ENCODE measurements at places on chromosomes 7 and 10.
A peak's percentile ranks its signal among the peaks of the same experiment; 100 is the strongest.

DNA sequence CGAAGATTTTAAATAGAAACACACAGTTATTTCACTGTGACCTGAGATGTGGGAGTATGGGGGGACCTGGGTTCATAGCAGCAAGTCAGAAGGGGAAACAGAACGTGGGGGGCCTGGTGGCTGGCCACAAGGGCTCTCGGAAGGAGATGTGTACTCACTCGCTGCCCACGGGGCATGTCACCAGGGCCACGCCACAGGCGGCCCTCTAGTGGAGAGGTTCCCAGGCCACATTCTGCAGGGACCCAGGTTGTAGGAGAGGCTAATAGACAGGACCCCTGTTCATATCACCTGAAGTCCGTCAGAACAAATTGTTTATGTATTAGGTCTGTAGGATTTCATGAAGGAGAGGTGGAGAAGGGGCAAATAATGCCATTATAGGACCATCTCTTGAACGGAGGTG lies 25.1 kb upstream of the SVOPL start:
- DNase-seq: no peak

DNA sequence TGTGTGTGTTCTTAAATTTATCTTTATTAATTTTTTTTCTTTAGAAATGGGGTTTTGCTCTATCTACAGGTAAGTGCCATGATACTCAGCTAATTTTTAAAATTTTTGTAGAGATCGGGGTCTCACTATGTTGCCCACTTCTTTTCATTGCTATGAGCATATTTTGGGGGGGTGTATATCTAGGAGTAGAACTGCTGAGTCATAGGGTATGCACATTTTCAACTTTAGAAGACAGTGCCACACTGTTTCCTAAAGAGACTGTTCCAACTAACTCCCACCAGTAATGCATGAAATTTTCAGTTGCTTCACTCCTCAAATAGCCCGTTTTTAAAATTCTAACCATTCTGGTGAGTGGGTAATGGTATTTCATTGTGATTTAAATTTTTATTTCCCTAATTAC lies 108.3 kb downstream of the CUL2 start:
- DNase-seq: no peak

DNA sequence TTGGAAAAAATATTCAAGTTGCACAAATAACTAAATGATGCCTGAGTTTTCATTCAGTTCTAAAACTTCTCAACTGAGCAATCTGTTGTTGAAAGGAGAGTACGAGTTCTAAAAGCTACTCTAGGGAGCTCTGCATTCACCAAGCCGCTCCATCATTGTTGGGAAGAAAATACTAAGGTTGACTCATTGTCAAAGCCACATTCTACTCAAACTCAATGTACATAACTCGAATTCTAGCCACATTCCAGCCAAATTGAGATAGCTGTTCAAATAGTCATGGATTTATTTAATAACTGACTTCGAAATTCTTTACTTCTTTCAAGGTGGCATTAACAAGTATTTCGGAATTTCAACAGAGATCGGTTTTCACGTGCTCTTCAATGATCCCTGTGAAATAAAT lies 63.4 kb downstream of the KIAA1217 start:
- DNase-seq: no peak

- no peak for DNase-seq
Observed at GRCh38 chr7:141550386-141551093, 670 bp upstream of the AGK start.

DNA sequence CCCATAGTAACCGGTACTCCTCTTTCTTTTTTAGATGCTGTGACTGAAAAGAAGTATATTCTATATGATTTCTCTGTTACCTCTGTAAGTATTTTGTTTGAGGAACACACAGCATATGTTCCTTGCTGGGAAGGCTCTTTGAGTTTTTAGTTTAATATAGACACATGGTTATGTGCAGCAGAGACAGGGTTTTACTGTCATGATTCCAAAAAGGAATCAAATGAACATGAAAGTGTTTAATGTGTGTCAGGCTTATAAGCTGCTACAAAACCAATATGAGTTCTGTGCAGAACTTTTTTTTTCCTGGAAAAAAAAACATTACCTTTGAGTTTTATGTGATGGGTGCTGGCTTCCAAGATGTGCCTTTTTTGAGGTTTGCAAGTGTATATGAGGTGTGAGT lies 50.4 kb downstream of the MGAM2 start:
- DNase-seq: no peak

- no peak for DNase-seq
Observed at GRCh38 chr7:107179326-107180164, 10.7 kb downstream of the HBP1 start.

- DNase-seq: no peak
Observed at GRCh38 chr7:124030964-124031363, 1.9 kb downstream of the TMEM229A start.

GRCh38 chr10:104809288-104810090 lies 168.4 kb downstream of the SORCS3 start:
- DNase-seq: no peak

DNA sequence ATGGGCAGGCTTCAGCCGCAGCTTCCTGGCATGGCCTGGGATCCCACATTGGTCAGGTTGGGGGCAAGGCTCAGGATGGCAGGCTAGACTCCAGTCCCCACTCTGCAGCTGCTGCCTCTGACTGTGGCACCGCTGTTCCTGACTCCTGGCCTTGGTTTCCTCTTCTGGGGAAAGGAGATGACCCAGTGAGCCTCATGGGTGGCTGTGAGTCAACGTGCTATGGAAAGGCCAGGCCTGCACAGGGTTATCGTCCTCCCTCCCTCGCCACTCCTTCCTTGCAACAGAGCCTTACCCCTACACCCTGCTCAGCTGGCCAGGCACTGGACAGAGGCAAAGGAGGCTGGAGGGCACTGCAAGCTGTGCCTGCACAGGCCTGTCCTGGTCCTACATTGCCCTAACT lies 36.1 kb upstream of the CHST15 start:
- DNase-seq: no peak

- peak; percentile 7 for DNase-seq
Observed at GRCh38 chr10:110448682-110449418, 48.9 kb upstream of the DUSP5 start.

- DNase-seq: no peak
Observed at GRCh38 chr10:89164920-89165319, 42.2 kb downstream of the CH25H start.

- no peak for DNase-seq
Observed at GRCh38 chr7:116595063-116595462, 70.2 kb downstream of the CAV1 start.

DNA sequence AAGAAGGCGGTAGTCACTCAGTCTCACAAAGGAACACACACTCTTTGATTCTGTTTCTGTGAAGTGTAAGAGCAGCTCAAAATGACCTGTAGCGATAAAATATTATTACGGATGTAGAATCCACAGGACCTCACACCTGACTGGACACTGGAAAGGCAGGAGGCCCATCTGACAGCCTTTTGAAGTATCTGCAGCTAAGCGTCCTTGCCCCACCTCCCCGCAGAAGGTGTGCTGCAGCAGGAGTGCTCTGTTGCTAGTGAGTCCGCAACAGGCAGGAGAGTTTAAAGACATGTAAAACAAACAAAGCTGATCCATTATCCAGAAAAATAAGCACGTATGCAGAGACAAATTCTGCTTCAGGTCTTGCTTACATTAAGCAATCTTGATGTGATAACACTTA lies 355.5 kb downstream of the GPR158 start:
- DNase-seq: no peak

- no peak for DNase-seq
Observed at GRCh38 chr10:25758041-25758457, 176.0 kb upstream of the MYO3A start.

DNA sequence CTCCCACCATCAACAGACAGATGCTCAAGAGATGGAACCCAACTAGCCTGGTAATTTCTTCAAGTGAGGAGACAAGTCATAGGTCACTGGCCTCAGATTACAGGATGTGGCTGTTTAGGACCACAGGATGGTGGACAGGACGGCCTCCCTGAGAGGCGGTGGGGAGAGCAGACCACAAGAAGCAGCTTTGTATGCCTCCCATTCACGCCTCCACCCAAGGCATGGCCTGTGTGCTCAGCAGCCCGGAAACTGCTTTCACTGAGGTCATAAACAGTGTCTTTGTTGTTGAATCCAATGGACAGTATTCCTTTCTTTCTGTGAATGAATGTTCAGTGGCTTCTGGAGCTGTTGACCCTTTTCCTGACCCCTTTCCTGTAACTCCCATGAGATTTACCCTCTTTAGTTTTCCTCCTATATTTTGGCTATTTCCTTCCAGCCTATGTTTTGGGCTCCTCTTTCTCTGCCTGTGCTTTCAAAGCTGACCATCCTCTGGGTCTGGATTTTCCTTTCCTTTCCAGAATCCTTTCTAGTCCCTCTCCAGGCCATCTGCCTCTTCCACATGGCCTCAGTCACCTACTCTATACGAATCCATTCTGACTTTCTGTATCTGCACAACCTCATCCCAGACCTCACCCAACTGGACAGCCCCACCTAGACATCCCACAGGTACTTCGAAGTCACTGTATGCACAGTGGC lies 32.4 kb upstream of the INPP5F start:
- no peak for DNase-seq

GRCh38 chr10:25815999-25816768 lies 117.8 kb upstream of the MYO3A start:
- DNase-seq: no peak

- DNase-seq: no peak
Observed at GRCh38 chr10:11563936-11564335, 47.5 kb downstream of the USP6NL start.

DNA sequence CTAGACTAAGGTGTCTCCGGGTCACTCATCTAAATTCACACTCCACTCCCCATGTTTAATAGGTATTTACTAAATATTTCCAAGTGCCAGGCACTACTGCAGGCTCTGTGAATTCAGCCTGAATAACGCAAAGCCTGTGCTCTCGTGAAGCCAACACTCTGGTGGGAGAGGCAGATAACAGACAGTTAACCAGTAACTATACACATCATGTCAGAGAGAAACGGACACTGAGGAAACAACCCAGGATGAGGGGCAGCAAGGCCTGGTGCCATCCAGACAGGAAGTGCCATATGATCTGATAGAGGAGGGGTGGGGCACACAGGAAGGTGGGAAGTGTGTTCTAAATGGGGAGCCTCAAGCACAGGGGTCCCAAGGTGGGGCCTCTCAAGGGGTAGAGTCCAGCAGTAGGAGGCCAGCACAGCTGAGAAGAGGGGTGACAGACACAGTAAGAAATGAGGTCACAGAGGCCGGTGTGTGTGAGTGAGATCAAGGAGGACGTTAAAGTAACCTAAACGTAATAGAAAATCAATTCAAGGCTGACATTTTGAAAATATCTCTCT lies 85.3 kb downstream of the LARP4B start:
- no peak for DNase-seq

- no peak for DNase-seq
Observed at GRCh38 chr7:155204744-155205367, 92.8 kb upstream of the INSIG1 start.

DNA sequence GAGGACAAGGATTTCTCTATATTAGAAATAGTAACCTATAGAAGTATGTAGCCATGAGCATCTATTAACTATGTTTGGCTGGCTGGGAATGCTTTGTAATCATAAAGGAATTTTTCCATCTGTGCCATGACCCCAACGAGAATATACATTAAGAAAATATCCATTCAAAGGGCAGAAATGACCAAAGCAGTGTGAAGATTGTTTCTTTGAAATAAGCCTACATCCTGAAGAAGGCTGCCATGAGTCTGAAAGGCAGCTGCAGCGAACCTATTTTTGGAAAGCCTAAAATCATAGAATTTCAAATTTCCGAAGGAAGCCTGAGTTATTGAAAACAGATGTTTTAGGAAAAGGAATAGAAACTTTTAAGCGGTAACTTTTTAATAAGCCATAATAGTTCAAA lies 244.2 kb upstream of the FOXK1 start:
- DNase-seq: no peak

GRCh38 chr10:118958984-118959925 lies 70.3 kb upstream of the NANOS1 start:
- DNase-seq: peak; percentile 56

GRCh38 chr7:33932221-33932620 lies 26.9 kb downstream of the BMPER start:
- no peak for DNase-seq

- no peak for DNase-seq
Observed at GRCh38 chr7:27188386-27189294, 3.6 kb upstream of the HOXA11 start.

DNA sequence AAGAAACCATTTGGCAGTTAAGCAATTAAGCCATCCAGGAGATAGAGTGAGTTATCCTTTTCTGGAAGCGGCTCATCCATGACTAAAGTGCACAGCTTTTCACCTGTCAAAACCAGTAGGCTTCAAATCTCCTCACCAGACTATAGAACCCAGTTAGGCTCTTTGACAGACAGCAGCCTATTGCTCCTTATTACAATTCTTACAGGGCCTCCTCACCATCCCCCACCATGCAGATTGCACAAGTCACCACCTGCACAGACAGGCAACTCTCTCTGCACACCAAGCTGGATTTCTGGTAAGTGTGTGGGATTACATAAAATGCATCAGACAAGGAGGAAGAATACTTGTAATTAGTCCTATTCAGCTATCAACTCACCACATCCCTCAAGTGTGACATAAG lies 301.6 kb downstream of the SNX13 start:
- DNase-seq: no peak

DNA sequence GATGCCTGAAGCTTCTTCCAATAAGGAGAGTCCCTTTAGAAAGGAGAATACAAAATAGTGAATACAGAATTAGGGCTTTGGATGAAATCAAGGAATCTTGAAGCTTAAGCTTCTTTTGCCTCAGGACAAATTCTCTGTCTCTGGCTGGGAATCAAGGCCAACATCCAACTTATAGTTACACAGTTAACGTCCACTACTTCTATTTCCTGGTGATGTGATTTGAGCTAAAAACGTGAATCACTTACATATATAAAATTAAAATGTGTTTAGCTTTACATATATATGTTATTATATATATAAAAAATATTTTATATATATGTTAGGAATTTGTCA lies 11.4 kb upstream of the INPP5F start:
- no peak for DNase-seq

DNA sequence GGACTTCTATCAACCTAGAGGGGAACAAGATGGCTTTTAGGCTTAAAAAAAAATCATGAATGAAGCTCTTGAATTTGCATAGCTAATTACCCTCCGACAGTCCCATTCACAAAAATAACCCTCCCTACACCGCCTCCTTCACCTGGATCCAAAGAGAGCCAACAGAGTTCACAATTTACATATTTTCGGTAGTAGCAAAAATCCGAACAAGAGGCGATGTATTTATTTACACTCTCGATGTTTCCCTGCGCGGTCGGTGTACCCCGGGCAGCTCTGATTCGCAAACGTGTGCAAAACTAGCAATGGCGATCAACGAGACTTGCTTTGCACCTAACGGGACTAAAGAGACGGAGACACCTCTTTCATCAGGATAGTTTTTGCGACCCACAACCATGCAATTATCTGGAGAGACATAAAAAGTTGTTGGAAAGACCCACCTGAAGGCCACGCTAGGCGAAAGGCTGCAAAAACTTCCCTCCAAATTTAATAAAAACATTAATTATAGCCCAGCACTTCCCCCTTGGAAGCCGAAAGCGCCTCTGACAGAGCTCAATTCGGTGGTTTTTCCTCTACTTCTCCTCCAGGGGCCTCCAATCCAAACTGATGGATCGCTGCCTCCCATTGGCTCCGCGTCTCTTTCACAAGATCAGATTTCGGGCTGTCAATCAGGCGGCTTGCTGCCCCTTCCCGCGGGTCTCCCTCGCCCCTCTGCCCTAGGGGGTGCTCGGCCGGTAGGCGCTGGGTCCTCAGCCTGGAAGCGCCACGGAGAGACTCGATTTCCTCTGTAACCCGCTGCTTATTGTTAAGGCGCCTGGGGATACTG lies at the start of gene ETV1:
Gene ETV1 (minus strand): TSS at position 541 of the 823 bp plus-strand sequence. CDS start 614 bp downstream, outside the sequence.
- peak; percentile 74 for DNase-seq

Data from left lobe of liver (tissue), 2 donors.